ENCODE measurements at places on chromosomes 2 and 18. TPM values are rescaled to one million over a fixed set of nuclear protein-coding genes. Genes with fewer than 3 reads are reported as not detected.

NGEF gene
- 2.4 TPM for total RNA-seq

TIGD1 gene
- 3.5 TPM for total RNA-seq

TRIM43 gene
- total RNA-seq, result not detected

HOXD13 gene
- not detected for total RNA-seq

CABYR gene
- total RNA-seq, result 0.98 TPM

CELF4 gene
- 2.2 TPM for total RNA-seq

IL1A gene
- 1.3 TPM for total RNA-seq

PHOSPHO2 gene
- total RNA-seq, result 3.6 TPM

PLGLB1 gene
- total RNA-seq, result 8.3 TPM

ATIC gene
- total RNA-seq, result 44.3 TPM

ABCG8 gene
- 0.80 TPM for total RNA-seq

ITPRIPL1 gene
- total RNA-seq, result 2.2 TPM

ACVR1C gene
- 1.9 TPM for total RNA-seq

GCKR gene
- 0.31 TPM for total RNA-seq

CXCR1 gene
- total RNA-seq, result 6.4 TPM

NAPG gene
- total RNA-seq, result 37.4 TPM

AOX1 gene
- total RNA-seq, result 10.1 TPM

REG3A gene
- not detected for total RNA-seq

PSMA8 gene
- not detected for total RNA-seq

RFX8 gene
- total RNA-seq, result 0.58 TPM

FAP gene
- 24.6 TPM for total RNA-seq

BCL11A gene
- total RNA-seq, result 21.1 TPM

ARPC2 gene
- 332 TPM for total RNA-seq

CFAP53 gene
- total RNA-seq, result 7.1 TPM

EHBP1 gene
- 33.7 TPM for total RNA-seq

ELOA2 gene
- not detected for total RNA-seq

AQP12B gene
- total RNA-seq, result 0.15 TPM

GLB1L gene
- 18.1 TPM for total RNA-seq

CXCR4 gene
- total RNA-seq, result 23.6 TPM

GLI2 gene
- total RNA-seq, result 9.2 TPM

SOX11 gene
- total RNA-seq, result 13.3 TPM

MTIF2 gene
- total RNA-seq, result 25.1 TPM

LRATD1 gene
- total RNA-seq, result 23.0 TPM

ZBTB7C gene
- total RNA-seq, result 4.2 TPM

TNFRSF11A gene
- 4.3 TPM for total RNA-seq

AGXT gene
- not detected for total RNA-seq

SERPINB11 gene
- not detected for total RNA-seq

SIX3 gene
- total RNA-seq, result 0.06 TPM

All from lung (tissue), 17 donors.